Cardiac fibroblast (primary cell): ENCODE measurements at places on chromosomes 6 and 20.

GRCh38 chr20:51688600-51689244 is 79.5 kb downstream of the ATP9A start:
- no peak for DNase-seq

DNA sequence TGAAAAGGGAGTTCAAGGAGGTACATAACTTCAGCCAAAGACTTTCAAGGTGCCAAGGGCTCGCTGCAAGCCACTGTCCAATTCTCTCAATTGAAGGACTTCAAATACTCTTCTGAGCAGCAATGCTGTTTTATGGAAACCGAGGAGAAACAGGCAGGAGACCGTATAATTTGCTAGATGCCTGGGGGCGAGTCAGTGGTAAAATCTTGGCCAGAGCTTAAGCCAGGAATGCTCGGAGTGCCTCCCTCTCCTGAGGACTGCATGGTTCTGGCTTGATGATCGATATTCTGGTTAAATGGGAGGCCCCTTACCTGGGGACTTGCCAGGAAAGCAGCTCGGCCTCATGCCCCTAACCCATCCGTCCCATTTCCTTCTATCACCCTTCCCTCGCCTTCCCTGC is 35.8 kb upstream of the NOP56 start:
- no peak for DNase-seq

- no peak for DNase-seq
These were observed 38.5 kb upstream of the TAB2 start for GRCh38 chr6:149278997-149279396.

GRCh38 chr20:37095108-37095598 is 644 bp downstream of the RBL1 start:
- peak; percentile 3 for DNase-seq

DNA sequence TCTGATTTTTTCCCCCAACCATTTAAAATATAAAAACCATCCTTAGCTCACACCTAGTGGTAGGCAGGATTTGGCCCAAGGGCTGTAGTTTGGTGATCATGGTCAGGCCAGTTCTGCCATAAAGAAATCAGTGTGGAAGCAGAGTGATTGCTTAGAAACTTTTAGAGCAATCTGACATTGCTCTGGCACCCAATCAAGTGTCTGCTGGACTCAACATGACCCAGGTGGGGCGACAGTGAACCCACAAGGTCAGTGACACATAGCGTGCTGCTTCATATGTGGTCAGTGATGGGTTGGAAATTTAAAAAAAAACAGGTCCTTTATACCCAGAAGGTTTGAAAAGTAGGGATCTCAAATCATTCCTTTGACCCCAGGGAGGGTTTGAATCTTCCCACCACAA is 107.9 kb downstream of the BANF2 start:
- peak; percentile 55 for DNase-seq

- DNase-seq = no peak
These were observed 58.4 kb downstream of the PPP1R14C start for GRCh38 chr6:150201285-150201684.

DNA sequence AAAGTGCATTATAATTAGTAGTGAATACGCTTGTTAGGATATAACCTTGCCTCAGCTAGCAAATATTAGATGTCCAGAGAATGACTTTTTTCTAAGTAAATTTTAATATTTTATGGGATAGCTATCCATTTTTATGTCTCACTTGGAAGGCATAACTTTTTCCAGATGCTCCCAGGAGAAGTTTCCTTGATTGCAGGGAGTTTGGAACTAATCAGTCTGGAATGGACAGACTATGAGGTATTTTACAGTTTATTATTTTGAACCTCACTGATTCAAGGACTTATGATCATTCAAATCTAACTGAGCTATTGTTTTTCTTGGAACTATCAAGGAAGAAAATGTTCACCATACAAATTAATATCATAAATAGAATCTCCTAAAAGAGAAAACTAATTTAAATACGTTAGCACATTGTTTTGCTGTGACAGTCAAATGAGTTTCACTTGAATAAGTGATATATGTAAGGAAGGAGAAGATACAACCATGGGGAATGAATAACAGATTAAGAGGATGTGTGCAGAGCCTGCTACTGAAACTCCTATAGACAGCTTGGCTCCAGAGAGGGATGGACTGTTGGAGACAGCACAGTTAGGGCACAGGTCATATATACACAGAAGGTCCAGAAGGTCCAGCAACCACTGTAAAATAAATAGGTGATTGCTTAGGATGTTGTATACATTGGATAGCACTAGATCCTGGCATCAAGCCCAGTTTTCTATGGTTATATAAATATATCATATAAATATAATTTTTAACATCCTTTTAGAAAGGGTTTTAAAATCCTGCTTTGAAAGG is 20.6 kb upstream of the LCA5 start:
- no peak for DNase-seq

GRCh38 chr20:10652660-10653261 is 21.0 kb downstream of the JAG1 start:
- DNase-seq = no peak

GRCh38 chr6:17313971-17314370 is 32.8 kb downstream of the RBM24 start:
- no peak for DNase-seq

DNA sequence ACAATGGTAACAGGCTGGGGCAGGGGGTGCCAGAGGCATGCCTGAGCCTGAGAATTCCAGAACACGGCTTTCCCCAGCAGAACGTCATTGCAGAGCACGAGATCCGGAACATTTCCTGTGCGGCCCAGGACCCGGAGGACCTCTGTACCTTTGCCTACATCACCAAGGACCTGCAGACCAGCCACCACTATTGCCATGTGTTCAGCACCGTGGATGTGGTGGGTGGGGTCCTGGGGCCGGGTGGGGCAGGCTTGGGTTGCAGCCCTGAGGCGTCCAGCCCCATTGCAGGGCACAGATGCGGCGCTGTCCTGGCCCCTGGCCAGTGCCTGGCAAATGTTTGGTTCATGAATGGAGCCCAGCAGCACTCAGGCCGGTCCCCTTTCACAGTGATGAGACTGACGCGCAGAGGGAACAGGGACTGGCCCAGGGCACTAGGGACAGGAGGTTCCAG is 57.1 kb downstream of the TCP11 start:
- DNase-seq = no peak

DNA sequence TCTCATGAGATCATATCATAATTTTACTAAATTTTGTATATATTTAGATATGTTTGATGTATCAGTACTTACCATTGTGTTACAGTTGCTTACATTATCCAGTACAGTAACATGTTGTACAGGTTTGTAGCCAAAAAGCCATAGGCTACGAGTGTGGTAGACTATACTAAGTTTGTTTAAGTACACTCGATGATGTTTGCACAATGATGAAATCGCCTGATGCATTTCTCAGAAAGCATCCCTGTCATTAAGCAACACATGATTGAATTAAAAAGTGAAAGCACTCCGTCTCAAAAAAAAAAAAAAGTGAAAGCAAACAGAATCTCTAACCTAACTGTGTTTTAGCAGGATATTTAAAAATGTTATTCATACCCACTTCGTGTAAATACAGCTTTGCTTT is 104.9 kb upstream of the TFAP2D start:
- DNase-seq = no peak

DNA sequence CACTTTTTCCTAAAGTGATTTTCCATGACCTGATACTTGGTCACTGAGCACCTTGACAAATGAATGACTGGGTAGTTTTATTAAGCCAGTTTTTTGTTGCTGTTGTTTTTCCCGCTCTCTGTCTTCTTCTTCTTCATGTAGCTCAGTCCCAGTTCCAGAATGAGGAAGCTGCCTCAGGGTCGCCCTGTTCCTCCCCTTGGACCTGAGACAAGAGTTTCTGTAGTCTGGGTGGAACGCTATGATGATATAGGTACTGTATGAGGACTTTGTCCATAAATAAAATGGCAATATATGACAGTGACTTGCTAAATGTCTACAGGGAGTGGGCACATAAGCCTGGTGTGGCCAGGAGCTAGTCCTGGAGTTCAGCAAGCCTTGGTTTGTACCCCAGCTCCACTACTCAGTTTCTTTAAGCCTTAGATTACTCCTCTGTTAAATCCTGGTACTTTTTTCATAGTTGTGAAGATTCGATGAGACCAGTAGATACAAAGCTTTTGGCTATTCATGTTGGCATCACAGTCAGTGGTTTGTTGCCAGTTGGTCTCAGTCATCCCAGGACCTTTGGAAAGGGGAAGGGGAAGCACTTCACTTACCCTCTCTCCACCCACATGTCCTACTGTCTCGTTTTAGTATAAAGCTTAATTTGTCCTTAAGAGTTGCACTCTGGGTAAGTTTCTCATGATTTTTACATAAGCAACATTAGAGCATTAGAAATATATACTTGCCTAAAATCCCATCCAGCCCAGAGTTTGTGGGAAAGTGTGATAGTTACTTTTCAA is 11.1 kb upstream of the ADIG start:
- DNase-seq = no peak

GRCh38 chr20:50191065-50191543 is 474 bp downstream of the CEBPB start:
- DNase-seq = no peak

- no peak for DNase-seq
These were observed 266.7 kb upstream of the THEMIS start for GRCh38 chr6:128167552-128167951.

DNA sequence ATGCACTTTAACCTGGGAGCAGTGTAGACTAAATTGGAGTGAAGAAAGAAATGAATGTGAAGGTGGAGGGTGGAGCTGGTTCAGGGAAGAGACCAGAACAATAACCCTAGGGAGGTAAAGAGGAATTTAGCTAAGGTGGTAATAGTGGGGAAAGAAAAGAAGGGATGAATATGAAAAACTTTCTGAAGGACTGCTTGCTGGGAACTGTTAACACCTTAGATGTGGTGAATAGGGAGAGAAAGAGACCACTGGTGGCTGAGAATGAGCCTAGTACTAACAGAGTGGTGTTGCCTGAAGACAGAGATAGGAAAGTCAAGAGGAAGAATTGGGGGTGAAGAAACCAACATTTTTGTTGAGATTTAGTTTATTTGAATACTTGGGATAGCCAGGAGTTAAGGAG is 78.4 kb upstream of the HS3ST5 start:
- DNase-seq = no peak

- DNase-seq = no peak
These were observed 39.2 kb downstream of the MYLIP start for GRCh38 chr6:16168121-16168520.
